ENCODE measurements at places on chromosomes 6 and 20. TPM values are rescaled to one million over a fixed set of nuclear protein-coding genes. Genes with fewer than 3 reads are reported as not detected.

- DNase-seq = no peak
Observed at GRCh38 chr20:38434301-38434741, 807 bp downstream of the SNHG17 start.

DNA sequence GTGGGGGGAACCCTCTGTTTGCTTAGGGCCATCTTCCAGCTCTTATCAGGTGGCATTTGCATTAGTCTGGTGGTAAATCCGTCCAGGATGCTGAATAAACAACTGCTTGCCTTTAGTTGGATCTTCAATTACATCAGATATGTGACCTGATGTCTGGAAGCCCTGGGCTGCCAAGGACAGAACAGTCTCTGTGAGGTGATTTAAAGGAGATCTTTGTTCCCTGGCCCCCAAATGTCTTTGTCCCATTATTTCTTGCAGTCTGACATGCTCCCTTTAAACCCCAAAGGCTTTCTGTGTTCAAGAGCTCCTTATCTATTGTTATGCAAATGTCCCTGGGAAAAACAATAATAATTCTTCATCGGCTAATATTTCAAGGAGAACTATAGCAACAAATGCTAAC lies 84.6 kb upstream of the SPTLC3 start:
- no peak for DNase-seq

The ELOVL2 gene
- polyA plus RNA-seq = 2.9 TPM

- DNase-seq = no peak
Observed at GRCh38 chr20:35020108-35020928, 64.7 kb downstream of the MYH7B start.

DNA sequence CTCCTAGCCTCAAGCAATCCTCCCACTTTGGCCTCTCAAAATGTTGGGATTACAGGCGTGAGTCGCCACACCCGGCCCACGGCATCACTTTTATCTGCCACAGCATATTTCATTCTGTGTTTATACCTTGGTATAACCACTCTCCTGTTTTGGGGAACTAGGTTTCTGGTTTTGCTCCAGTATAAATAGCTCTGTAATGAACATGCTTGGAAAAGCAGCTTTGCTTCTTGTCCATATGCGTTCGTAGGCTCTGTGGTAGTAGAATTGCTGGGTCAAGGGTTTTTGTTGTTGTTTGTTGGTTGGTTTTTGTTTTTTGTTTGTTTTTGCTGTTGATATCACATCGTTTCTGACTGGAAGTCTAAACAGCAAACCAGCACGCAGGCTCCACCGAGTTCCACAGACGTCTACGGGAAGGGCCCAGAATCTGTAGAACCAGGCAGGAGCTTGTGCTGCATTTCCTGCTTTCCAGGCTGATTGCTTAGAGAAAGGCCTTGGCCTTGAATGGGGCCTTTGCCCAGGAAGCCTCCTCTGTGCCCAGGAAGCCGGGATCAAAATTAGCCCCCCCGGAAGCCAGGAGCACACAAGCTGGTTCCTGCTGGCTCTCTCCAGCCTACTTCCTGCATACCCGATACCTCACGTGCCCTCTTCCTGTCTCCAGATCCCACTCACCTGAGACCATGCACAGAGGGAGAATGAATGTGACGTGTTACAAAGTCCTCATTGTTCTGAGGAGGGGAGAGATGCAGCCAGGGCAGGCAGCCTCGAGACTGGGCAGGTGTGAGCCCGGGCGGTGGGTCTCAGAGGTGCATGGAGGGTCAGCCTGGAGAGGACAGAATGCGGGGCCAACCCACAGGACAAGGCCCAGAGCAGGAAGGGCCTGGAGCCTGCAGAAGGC lies 34.7 kb downstream of the AAR2 start:
- DNase-seq = no peak
